ENCODE measurements at places on chromosomes 7 and 10. TPM values are rescaled to one million over a fixed set of nuclear protein-coding genes. Genes with fewer than 3 reads are reported as not detected.

DNA sequence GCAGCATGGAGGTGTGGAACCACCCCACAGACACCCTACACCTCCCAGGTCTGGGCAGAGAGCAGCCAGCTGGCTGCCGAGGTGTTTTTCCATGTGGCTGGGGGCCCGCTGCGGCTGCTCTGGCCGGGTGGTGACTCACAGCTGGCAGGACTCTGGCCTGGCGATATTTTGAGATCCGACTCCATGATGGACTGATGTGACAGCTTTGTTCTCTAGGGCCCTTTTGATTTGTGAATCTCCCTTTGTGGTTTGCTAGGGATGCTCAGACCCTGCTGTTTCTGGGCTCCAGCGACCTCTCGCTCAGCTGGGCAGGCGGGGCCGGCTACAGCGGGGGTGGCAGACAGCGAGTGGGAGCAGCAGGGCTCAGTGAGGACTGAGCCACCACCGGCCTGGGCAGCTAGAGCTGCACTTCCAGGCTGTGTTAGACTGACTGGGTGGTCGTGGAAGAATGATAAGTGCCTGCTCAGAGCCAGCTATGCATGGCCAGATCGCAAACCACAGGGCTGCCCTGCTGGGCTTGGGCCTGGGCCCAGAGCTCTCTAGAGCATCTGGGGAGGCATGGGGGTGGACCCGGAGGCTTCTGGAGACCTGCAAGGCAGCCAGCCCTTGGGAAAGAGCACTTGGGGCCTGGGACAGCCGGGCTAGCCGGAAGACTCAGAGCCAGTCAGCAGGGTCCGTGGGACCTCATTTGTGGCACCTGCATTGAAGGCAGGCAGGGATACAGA is 46.2 kb upstream of the GDF10 start:
- peaks cover 52% of the 10 kb centered on the region for H3K4me1 ChIP-seq
- no peak overlapping the region for H3K4me3 ChIP-seq
- no peak overlapping the region for H3K27ac ChIP-seq
- no peaks in the 10 kb centered on the region for H3K27me3 ChIP-seq
- no peak for DNase-seq
- peaks cover 2% of the 10 kb centered on the region for H3K36me3 ChIP-seq

The DNAJB6 gene
- total RNA-seq: 69.0 TPM

GRCh38 chr10:85612378-85612775 is 754.2 kb downstream of the GRID1 start:
- no peaks in the 10 kb centered on the region for H3K27me3 ChIP-seq
- no peaks in the 10 kb centered on the region for H3K36me3 ChIP-seq
- no peak overlapping the region for H3K4me3 ChIP-seq
- DNase-seq: peak; percentile 40
- peaks cover 48% of the 10 kb centered on the region for H3K4me1 ChIP-seq

DNA sequence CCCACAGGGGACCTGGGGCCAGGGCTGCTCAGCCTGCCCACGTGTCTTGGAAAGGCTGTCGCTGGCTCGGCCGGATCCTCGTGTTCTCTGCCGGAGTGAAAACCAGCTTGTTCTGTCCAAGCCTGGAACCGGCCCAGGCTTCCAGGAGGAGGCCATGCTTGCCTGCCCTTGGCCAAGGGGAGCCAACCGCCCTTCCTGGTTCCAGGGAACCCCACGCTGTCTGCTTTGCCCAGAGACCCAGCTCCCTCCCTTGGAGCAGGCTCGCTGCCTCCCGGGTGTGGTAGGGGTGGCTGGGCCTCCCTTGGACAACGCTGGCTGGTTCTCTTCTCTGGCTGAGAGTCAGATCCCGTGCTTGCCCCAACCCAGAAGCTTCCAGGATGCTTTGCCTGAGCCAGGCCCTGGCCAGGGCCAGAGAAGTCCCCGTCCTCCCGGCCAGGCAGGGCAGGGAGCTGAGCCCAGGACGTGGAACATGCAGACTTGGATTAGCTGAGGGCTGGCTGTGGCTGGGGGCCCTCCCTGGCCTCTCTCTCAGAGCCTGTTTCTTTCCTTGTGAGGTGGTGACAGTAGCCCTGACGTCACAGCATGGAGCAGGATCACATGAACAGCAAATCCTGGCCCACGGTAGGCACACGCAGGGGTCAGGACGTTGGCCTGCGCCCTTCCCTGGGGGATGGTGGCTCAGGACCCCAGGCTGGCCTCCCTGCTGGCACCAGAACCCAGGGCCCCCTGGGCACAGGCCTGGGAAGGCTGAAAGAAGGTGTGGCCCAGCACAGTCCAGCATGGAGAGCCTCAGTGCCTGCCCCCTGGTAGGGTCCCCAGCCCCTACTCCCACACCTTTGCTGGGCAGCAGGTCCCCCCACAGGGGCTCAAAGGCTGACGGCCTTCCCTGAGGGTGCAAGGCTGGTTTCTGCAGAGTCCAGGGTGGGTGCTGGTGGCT is 67.5 kb downstream of the PWWP2B start:
- no peaks in the 10 kb centered on the region for H3K27me3 ChIP-seq
- no peaks in the 10 kb centered on the region for H3K36me3 ChIP-seq
- DNase-seq: no peak
- H3K4me3 ChIP-seq: no peak overlapping the region

The LSM5 gene
- 132 TPM for total RNA-seq

GRCh38 chr7:136884492-136884891 is 16.0 kb downstream of the CHRM2 start:
- H3K4me3 ChIP-seq: no peak overlapping the region
- no peaks in the 10 kb centered on the region for H3K36me3 ChIP-seq
- H3K27me3 ChIP-seq: no peaks in the 10 kb centered on the region

DNA sequence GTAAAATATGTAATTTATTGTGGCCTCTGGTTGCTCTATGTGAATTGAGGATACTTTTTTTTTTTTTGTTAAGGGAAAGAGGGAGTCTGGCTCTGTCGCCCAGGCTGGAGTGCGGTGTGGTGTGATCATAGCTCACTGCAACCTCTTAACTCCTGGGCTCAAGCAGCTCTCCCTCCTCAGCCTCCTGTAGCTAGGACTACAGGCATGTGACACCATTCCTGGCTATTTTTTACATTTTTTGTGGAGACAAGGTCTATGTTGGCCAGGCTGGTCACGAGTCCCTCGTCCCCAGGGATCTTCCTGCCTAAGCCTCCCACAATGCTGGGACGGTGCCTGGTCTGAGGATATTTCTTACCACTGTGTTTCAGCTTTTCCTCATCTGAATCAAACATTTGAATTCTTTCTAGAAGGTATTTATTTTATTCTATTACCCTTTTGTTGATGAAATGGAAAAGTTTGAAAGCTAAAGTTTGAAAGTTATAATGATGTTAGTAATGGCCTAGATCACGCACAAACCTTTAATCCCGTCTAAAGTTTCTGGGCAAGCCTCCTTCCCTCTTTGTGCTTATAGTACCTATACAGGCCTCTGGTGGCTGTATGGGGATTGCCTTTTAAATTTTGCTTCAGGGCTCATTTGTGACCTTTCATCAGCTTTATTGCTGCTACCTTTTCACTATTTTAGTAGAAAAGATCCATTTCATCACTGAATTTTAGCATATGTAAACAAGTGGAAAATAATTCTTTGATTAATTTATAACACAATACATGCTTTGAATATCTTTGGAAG is 2.0 kb downstream of the IFRD1 start:
- peaks cover 10% of the 10 kb centered on the region for H3K36me3 ChIP-seq
- no peaks in the 10 kb centered on the region for H3K27me3 ChIP-seq
- peaks cover 39% of the 10 kb centered on the region for H3K4me1 ChIP-seq
- H3K27ac ChIP-seq: peak overlapping the region; percentile 73
- H3K4me3 ChIP-seq: peak overlapping the region; percentile 99

DNA sequence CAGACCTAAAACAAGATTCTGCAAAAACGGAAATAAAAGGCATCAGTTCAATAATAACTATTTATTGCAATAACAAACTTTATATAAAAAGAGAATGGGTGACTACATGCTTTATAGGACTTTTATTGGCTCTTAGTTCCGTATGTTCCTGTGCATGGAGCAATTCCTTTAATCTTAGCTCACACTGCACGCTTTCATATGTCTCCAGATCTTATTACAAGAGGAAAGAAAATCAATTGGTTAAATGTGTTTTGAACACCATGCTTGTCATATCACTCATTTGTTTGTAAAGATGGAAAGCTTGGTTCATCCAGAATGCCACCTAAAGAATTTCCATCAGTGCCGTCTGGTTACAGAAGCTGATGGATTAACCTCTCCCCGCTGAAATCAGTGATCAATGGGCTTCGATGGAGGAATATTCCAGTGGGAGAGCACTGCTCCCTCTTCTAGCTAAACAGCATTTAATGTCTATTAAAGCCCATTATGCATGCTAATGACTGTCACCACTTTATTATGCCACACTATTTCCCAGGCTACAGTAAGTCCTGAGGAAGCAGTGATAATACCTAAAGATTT is 210.3 kb downstream of the GLI3 start:
- H3K27ac ChIP-seq: no peak overlapping the region
- H3K4me3 ChIP-seq: no peak overlapping the region
- no peaks in the 10 kb centered on the region for H3K4me1 ChIP-seq
- H3K36me3 ChIP-seq: no peaks in the 10 kb centered on the region
- no peak for DNase-seq

GRCh38 chr10:132479603-132480221 is 57.9 kb upstream of the INPP5A start:
- no peaks in the 10 kb centered on the region for H3K36me3 ChIP-seq
- DNase-seq: no peak
- H3K27me3 ChIP-seq: no peaks in the 10 kb centered on the region
- no peaks in the 10 kb centered on the region for H3K4me1 ChIP-seq
- H3K4me3 ChIP-seq: no peak overlapping the region
- H3K27ac ChIP-seq: no peak overlapping the region

The BTBD16 gene
- not detected for total RNA-seq

DNA sequence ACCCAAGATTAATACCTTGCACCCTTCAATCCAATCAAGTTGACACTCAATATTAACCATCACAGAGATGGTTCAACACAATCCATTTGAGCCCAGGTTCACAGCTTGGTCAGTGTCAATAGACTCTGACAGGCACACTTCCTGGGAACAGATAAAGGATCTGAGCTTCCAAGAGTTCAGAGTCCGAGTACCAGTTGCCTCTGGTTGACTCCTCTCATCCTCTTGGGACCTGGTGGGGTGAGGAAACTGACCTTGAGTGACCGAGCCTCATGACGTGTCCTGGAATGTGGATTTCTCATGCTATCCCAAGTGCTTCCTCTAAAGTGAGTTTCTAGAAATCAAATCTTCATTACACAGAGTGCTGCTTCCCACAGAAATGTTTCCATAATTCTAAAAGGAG is 162.0 kb downstream of the CYP26A1 start:
- H3K27me3 ChIP-seq: peaks cover 9% of the 10 kb centered on the region
- no peak for DNase-seq
- no peaks in the 10 kb centered on the region for H3K4me1 ChIP-seq
- H3K4me3 ChIP-seq: no peak overlapping the region
- no peak overlapping the region for H3K27ac ChIP-seq

DNA sequence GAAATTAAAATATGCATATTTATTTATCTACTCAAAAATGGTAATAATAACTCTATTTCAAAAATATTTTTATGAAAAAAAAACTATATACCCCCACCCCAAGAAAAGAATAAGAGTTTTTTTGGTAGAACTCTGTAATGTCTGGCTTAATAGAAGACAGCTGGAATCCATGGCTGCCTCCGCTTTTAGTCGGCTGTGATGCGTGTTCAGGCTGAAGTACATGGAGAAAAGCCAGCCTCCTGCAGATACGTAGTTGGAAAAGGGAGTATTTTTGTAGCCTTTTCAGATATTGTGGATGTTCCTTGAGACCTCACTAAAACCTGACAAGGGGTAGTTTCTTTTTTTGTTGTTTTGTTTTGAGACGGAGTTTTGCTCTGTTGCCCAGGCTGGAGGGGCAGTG is 10.0 kb downstream of the FOXK1 start:
- H3K4me3 ChIP-seq: no peak overlapping the region
- no peaks in the 10 kb centered on the region for H3K27me3 ChIP-seq
- H3K36me3 ChIP-seq: peaks cover 4% of the 10 kb centered on the region
- no peak for DNase-seq

DNA sequence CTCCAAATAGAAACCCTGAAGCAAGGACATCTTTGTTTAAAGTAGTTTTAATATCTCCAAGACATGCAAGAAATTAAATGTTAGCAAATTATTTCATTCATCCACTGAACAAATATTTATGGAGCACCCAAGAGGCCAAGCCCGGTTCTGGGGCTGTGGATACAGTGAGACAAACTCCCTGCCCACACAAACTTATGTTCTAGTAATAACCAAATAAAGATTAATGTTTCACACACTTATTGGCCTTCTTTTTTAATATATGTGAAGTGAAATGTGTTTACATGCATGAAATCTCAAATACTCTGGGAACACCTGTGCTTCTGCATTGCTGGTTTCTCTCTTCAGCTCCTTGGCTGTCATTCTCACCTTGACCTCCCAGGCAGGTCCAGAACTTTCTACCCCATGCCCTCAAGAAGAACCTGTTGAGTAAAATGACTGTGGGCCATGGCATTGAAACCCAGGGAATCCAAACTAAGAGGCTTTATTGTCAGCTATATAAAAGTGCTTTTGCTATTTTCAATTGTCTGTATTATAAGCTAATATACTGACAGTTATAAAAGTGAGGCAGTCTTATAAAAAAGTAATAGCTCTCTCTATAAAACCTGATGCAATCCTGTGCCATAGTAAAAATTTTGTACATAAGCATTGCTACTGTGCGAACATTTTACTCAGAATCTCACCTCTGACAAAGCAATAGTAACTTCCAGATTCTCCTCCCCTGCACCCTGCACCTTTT is 43.7 kb downstream of the SVIL start:
- no peak overlapping the region for H3K4me3 ChIP-seq
- H3K4me1 ChIP-seq: peaks cover 8% of the 10 kb centered on the region
- H3K27me3 ChIP-seq: no peaks in the 10 kb centered on the region

DNA sequence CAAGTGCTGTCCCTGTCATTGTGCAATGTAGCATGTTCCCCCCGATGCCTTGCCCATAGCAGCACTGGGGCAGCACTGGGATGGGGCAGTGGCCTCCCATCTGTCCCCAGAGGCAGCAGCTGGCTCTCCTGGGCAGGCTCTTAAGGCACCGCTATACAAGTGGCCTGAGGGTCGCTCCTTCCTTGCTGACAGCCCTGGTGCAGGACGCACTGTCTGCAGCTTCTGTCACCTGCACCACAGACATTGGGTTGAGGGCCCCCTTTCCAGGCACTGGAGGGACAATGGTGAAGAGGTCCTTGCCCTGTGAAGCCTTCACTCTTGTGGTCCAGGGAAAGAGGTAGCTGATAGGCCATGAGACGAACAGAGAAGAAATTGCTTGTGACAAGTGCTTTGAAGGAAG is 10.6 kb downstream of the CPSF4 start:
- H3K36me3 ChIP-seq: peaks cover 36% of the 10 kb centered on the region
- no peak overlapping the region for H3K4me3 ChIP-seq
- H3K4me1 ChIP-seq: no peaks in the 10 kb centered on the region
- peak overlapping the region; percentile 29 for H3K27ac ChIP-seq
- H3K27me3 ChIP-seq: no peaks in the 10 kb centered on the region
